ENCODE measurements at places on chromosomes 5 and 9. TPM values are rescaled to one million over a fixed set of nuclear protein-coding genes. Genes with fewer than 3 reads are reported as not detected.

GRCh38 chr5:136031711-136032110 lies 2.9 kb downstream of the TGFBI start:
- H3K27me3 ChIP-seq, result no peaks in the 10 kb centered on the region
- peak overlapping the region; percentile 74 for H3K27ac ChIP-seq
- peaks cover 2% of the 10 kb centered on the region for H3K36me3 ChIP-seq
- peaks cover 82% of the 10 kb centered on the region for H3K4me1 ChIP-seq
- no peak for DNase-seq

GRCh38 chr9:34515959-34516358 lies 6.8 kb downstream of the ENHO start:
- no peak for DNase-seq
- H3K27me3 ChIP-seq, result peaks cover 12% of the 10 kb centered on the region
- H3K27ac ChIP-seq, result no peak overlapping the region
- H3K4me1 ChIP-seq, result no peaks in the 10 kb centered on the region
- H3K4me3 ChIP-seq, result no peak overlapping the region

DNA sequence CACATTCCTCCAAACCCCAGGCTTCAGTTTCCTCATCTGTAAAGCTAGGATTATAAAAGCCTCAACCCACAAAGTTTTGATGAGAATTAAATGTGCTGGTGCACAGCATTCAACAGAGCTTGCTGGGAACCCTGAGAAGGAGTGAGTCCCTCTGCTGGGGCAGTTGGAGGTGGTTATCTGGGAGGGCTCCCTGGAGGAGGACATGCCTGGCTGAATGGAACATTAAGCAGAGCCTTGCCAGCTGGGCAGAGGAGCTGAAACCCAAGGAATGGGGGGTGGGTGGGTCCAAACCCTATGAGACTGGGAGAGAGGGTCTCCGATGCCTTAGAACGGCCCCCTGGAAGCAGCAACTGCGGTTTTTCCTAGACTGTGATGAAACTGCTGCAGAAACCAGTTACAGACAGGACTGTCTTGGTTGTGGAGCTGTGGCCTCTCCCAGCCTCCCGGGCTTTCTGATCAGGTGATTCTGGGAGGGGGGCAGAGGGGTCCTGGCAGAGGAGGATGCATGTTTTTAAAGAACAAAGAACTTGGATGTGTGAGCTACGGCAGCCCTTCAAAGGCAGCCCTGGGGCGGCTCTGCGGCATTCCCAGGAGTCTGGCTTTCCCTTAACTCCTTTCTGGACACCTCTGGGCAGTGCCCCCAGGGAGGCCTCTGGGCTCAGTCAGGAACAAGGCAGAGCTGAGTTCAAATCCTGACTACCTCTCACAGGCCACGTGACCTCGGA lies 20.8 kb downstream of the FIBCD1 start:
- no peak overlapping the region for H3K4me3 ChIP-seq
- DNase-seq, result no peak
- peaks cover 79% of the 10 kb centered on the region for H3K27me3 ChIP-seq
- peaks cover 3% of the 10 kb centered on the region for H3K4me1 ChIP-seq
- H3K27ac ChIP-seq, result no peak overlapping the region
- no peaks in the 10 kb centered on the region for H3K36me3 ChIP-seq

GRCh38 chr5:92613546-92613945 lies 967.5 kb downstream of the NR2F1-AS1 start:
- no peaks in the 10 kb centered on the region for H3K36me3 ChIP-seq
- DNase-seq, result no peak
- H3K27ac ChIP-seq, result no peak overlapping the region

- H3K27me3 ChIP-seq, result no peaks in the 10 kb centered on the region
- H3K4me1 ChIP-seq, result no peaks in the 10 kb centered on the region
- no peak for DNase-seq
- no peak overlapping the region for H3K27ac ChIP-seq
- no peak overlapping the region for H3K4me3 ChIP-seq
Measured at GRCh38 chr5:39519566-39520231, 94.9 kb upstream of the DAB2 start.

GRCh38 chr5:137666901-137667300 lies 69.0 kb downstream of the KLHL3 start:
- H3K36me3 ChIP-seq, result no peaks in the 10 kb centered on the region
- H3K27me3 ChIP-seq, result no peaks in the 10 kb centered on the region

DNA sequence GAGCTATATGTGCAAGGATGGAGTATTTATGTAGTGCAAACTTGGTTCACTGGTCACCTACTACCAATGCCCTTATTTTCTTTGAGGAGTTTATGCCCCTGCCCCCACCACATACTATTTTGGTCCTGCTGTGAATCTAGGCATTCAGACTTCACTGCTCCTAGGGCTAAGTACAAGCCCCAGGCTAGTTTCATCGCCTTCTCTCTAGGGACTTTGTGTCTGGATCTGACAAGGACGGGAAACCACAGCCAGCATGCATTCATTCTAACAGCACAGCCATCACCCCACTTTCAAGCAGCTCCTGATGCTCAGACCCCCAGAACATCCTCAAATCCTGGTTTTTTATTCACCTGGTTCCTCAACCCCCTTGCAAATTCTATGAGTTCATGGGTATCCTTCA lies 56.8 kb downstream of the DRD1 start:
- no peaks in the 10 kb centered on the region for H3K27me3 ChIP-seq
- DNase-seq, result no peak
- H3K36me3 ChIP-seq, result no peaks in the 10 kb centered on the region
- H3K4me3 ChIP-seq, result no peak overlapping the region
- H3K27ac ChIP-seq, result no peak overlapping the region

- no peak for DNase-seq
- H3K36me3 ChIP-seq, result no peaks in the 10 kb centered on the region
- no peak overlapping the region for H3K4me3 ChIP-seq
- H3K27me3 ChIP-seq, result no peaks in the 10 kb centered on the region
- H3K4me1 ChIP-seq, result no peaks in the 10 kb centered on the region
Measured at GRCh38 chr9:118058227-118058626, 354.0 kb downstream of the TLR4 start.

- no peaks in the 10 kb centered on the region for H3K27me3 ChIP-seq
- H3K4me1 ChIP-seq, result no peaks in the 10 kb centered on the region
- H3K27ac ChIP-seq, result no peak overlapping the region
- no peaks in the 10 kb centered on the region for H3K36me3 ChIP-seq
- no peak overlapping the region for H3K4me3 ChIP-seq
- DNase-seq, result no peak
Measured at GRCh38 chr9:105901514-105902109, 207.3 kb downstream of the TMEM38B start.

DNA sequence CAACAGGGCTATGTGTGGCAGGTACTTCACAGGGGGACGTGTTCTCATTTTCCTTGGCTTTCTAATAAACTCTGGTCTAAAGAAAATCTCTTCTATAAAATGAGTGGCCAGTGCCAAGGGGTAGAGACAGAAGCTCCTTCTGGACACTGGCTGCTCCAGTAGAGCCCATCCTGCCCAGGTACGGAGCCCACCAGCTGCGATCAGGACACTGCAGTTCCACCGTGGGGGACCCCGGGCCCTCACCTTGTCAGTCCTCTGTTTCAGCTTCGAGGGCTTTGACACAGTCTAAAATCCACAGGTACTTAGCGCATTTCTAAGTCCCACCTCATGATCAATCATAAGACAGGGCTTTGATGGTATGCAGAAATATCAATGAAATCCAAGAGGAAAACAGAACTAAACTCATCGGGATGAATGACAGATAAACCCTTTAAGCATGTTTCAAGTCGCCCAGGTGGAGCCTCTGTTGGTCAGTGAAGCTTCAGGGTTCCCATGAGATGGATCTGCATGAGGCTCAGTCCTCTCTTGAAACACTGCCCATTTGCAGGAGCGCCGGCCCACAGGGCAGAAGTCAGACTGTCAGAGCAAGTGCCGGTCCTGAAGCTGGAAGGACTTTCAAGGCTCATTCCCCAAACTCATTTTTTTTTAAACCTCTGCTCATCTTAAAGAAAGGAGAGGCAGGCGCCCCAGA lies 20.3 kb upstream of the TERT start:
- DNase-seq, result no peak
- H3K27me3 ChIP-seq, result no peaks in the 10 kb centered on the region
- peaks cover 19% of the 10 kb centered on the region for H3K4me1 ChIP-seq
- H3K36me3 ChIP-seq, result peaks cover 10% of the 10 kb centered on the region

DNA sequence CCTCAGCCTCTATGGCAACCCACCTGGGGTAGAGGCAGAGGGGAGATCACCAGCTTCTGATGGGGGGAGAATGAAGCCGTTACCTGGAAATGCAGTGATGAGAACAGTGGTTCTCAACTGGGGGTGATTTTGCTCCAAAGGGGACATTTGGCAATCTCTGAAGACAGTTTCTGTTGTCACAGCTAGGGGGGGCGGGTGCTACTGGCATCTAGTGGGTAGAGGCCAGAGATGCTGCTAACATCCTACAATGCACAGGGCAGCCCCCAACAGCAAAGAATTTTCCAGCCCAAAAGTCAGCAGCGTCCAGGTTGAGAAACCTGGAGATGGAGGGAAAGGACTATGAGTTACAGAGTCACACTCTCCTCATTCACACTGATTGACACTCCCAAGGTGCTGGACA lies 84.5 kb downstream of the FGF1 start:
- H3K4me3 ChIP-seq, result no peak overlapping the region
- DNase-seq, result no peak
- H3K27ac ChIP-seq, result no peak overlapping the region

GRCh38 chr5:145243016-145243415 lies 592.1 kb downstream of the PRELID2 start:
- DNase-seq, result no peak
- H3K27ac ChIP-seq, result no peak overlapping the region
- no peak overlapping the region for H3K4me3 ChIP-seq
- peaks cover 35% of the 10 kb centered on the region for H3K4me1 ChIP-seq
- H3K36me3 ChIP-seq, result no peaks in the 10 kb centered on the region
- H3K27me3 ChIP-seq, result no peaks in the 10 kb centered on the region

DNA sequence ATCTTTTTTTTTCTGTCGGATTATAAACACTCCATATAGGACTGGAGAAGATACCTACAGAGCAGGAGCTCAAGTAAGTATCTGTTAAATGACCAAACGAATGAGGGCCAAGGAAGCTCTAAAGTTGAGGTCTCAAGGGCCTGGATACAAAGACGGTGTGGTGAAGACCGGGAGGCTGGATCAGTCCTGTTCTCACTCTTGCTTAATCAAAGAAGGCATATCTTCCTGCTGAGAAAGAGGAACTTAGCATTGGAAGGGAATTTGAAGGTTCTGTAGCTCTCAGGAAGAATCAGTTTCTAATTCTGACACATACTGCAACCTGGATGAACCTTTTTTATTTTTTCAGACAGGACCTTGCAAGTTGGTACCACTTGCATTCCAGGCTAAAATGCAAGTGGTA lies 28.3 kb upstream of the PAX5 start:
- DNase-seq, result no peak
- no peaks in the 10 kb centered on the region for H3K36me3 ChIP-seq
- H3K27me3 ChIP-seq, result peaks cover 20% of the 10 kb centered on the region
- H3K4me1 ChIP-seq, result no peaks in the 10 kb centered on the region

DNA sequence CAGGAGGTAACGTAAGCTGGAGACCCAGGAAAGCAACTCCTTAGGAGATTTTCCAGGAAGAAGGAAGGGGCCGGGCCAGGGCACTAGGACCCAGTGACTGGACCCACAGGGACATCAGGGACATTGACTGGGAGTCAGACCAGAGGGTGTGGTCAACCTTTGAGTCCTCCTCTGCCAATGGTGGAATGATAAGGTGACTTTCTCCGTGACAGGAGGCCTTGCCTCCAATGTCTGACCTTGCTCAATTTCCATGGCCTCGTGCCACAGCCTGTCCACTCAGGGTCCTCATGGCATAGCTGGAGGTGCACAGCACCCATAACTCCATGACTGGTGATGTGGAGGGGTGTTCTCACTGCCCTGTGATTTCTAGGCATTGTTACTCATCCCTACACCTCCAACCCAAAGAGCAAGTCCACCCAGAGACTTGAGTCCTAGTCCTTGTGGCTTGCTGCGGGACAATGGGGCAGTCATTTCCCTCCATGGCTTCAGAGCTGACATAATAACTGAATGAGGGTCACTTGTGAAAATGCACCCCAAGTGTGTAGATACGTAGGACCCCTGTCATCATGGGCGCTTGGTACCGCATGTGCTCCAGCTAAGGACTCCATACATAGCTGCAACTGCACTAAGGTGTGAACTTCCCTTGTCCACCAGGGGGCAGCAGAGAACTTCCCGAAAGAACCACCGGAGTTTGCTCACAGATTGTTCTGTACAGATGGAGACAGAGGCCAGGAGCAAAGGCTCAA lies 4.1 kb upstream of the AMBP start:
- peak; percentile 57 for DNase-seq
- H3K27ac ChIP-seq, result no peak overlapping the region
- no peak overlapping the region for H3K4me3 ChIP-seq

- DNase-seq, result no peak
- no peaks in the 10 kb centered on the region for H3K36me3 ChIP-seq
- no peaks in the 10 kb centered on the region for H3K4me1 ChIP-seq
Measured at GRCh38 chr5:98066910-98067309, 706.6 kb upstream of the RGMB start.

GRCh38 chr9:68822596-68823165 lies 117.6 kb downstream of the PIP5K1B start:
- H3K4me3 ChIP-seq, result no peak overlapping the region
- H3K4me1 ChIP-seq, result no peaks in the 10 kb centered on the region
- DNase-seq, result no peak

The CFAP90 gene
- polyA plus RNA-seq, result not detected

The CD72 gene
- 0.66 TPM for polyA plus RNA-seq

The GABRA6 gene
- polyA plus RNA-seq, result not detected

The SLC34A1 gene
- 0.06 TPM for polyA plus RNA-seq
